ENCODE measurements at places on chromosomes 6 and 20. TPM values are rescaled to one million over a fixed set of nuclear protein-coding genes. Genes with fewer than 3 reads are reported as not detected.
A peak's percentile ranks its signal among the peaks of the same experiment; 100 is the strongest.

The CAPN11 gene
- not detected for total RNA-seq

- no peak for DNase-seq
Measured at GRCh38 chr6:56032715-56033260, 157.4 kb upstream of the BMP5 start.

The WDR27 gene
- 13.6 TPM for total RNA-seq

DNA sequence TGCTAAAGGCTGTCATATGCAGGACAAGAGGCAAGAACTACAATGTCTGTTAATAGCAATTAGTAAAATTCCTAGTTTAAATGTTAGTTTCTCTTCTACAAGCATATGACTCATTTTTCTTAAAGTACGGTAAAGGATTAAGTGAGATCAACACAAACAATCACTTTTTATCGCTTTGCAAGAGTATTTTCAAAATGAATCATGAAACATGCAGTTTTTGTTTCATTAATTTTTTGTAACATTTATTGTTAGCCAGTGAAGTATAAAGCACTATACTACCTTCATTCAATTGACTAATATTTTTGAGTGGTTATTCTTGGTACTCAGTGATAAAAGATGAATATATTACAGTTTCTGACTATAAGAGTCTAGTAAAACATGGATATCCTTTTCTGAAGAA, 138.6 kb downstream of the AHI1 start:
- DNase-seq, result peak; percentile 11

GRCh38 chr6:144266091-144266649, 19.0 kb upstream of the UTRN start:
- peak; percentile 72 for DNase-seq

Measured in A172 (cell line).